ENCODE measurements at places on chromosomes 3 and 15.

DNA sequence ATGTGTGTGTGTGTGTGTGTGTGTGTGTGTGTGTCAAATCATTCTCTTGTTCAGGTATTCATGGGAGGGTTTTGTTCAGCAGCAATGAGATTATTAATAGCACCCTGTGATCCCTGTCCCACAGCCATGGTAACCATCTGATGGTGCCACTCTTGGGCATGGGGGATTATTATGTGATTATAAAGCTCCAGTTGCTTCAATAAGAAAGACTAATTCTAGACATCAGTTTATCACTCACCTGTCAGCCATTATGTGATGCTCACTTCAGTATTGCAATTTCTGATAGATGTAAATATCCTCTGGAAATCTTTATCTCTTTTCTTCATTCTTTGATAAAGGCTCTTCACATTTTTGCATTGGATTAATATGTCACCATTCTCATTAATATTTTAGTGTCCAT, 145.9 kb upstream of the POU1F1 start:
- H3K4me3 ChIP-seq: no peak overlapping the region
- no peak overlapping the region for H3K27ac ChIP-seq
- no peaks in the 10 kb centered on the region for H3K4me1 ChIP-seq
- H3K27me3 ChIP-seq: no peaks in the 10 kb centered on the region
- no peak for DNase-seq

DNA sequence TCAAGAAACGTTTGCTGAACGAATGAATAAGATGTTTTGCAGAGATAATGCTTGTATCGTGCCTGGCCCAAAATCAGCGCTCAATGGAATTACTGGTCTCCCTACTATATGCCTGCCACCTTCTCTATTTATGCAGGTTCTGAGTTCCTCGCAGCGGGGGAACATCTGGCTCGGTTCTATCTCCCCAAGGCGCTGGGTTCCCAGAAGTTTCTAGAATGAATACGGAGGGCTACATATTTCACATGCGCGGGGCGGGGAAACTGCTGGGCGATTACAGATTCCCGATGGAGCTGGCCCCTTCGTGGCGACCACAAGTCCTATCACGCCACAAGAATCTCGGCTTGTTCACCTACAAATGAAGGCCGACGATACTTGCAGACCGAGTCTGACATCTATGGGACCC, 411 bp upstream of the EIF2B5 start:
- peaks cover 17% of the 10 kb centered on the region for H3K4me1 ChIP-seq
- H3K36me3 ChIP-seq: peaks cover 4% of the 10 kb centered on the region
- peak overlapping the region; percentile 75 for H3K27ac ChIP-seq
- H3K4me3 ChIP-seq: peak overlapping the region; percentile 99
- no peak for DNase-seq

GRCh38 chr3:66487465-66487864, 13.4 kb downstream of the LRIG1 start:
- no peaks in the 10 kb centered on the region for H3K36me3 ChIP-seq
- no peak overlapping the region for H3K4me3 ChIP-seq
- no peaks in the 10 kb centered on the region for H3K27me3 ChIP-seq
- no peak overlapping the region for H3K27ac ChIP-seq
- DNase-seq: no peak

- no peak overlapping the region for H3K27ac ChIP-seq
- peak overlapping the region; percentile 60 for H3K4me3 ChIP-seq
- H3K27me3 ChIP-seq: peaks cover 15% of the 10 kb centered on the region
- no peaks in the 10 kb centered on the region for H3K36me3 ChIP-seq
- H3K4me1 ChIP-seq: no peaks in the 10 kb centered on the region
These were observed 69.2 kb downstream of the GOLGA8B start for GRCh38 chr15:34514251-34514670.

DNA sequence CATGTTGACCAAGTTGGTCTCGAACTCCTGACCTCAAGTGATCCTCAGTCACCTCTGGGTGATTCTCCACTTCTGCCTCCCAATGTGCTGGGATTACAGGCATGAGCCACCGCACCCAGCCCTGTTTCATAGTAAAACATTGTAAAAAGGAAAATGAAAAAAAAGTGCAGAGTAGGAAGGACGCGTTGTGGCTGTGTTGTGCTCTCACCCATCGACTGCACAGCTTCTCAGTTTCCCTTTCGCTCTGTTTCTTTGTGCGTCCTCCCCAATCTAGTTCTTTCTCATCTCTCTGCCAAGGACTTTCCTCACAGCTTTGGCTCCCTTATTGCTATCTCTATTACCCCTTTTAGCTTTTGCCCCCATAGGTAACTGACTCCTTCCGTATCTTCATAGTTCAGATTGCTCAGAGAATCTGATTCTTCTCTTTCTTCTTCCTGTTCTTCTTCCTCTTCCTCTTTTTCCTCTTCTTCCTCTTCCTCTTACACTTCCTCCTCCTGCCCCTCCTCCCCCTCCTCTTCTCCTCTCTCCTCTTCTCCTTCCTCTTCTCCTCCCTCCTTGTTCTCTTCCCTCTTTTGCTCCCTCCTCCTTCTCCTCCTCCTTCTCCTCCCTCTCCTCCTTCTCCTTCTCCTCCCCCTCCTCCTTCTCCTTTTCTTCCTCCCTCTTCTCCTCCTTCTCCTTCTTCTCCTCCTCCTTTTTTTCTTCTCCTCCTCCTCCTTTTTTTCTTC, 81.1 kb upstream of the VGLL4 start:
- no peaks in the 10 kb centered on the region for H3K36me3 ChIP-seq
- H3K27ac ChIP-seq: peak overlapping the region; percentile 38
- H3K4me1 ChIP-seq: peaks cover 11% of the 10 kb centered on the region
- peaks cover 9% of the 10 kb centered on the region for H3K27me3 ChIP-seq
- H3K4me3 ChIP-seq: no peak overlapping the region
- no peak for DNase-seq

DNA sequence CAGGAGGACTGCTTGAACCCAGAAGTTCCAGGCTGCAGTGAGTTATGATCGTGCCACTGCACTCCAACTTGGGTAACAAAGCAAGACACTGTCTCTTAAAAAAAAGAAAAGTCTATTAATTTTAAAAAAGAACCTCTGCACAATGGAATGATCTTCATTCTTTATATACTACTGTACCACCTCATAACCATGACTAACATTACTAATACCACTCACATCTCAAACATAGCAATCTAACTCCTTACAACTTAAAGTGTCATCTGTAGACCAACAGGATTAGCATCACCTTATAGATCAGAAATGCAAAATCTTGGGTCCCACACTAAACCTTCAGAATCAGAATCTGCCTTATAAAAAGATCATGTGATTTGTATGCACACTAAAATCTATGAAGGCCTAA, 48.8 kb upstream of the MAP4 start:
- H3K4me1 ChIP-seq: no peaks in the 10 kb centered on the region
- H3K27me3 ChIP-seq: no peaks in the 10 kb centered on the region
- H3K36me3 ChIP-seq: no peaks in the 10 kb centered on the region
- H3K4me3 ChIP-seq: no peak overlapping the region

- peaks cover 2% of the 10 kb centered on the region for H3K4me1 ChIP-seq
- H3K36me3 ChIP-seq: no peaks in the 10 kb centered on the region
- no peak overlapping the region for H3K27ac ChIP-seq
- no peaks in the 10 kb centered on the region for H3K27me3 ChIP-seq
These were observed 735 bp downstream of the CAMK1 start for GRCh38 chr3:9769012-9769411.

- DNase-seq: no peak
- no peaks in the 10 kb centered on the region for H3K36me3 ChIP-seq
- H3K4me1 ChIP-seq: no peaks in the 10 kb centered on the region
- H3K27ac ChIP-seq: no peak overlapping the region
- no peaks in the 10 kb centered on the region for H3K27me3 ChIP-seq
- no peak overlapping the region for H3K4me3 ChIP-seq
These were observed 1121.5 kb downstream of the NAALADL2 start for GRCh38 chr3:175980486-175981090.

- H3K27ac ChIP-seq: no peak overlapping the region
- no peak overlapping the region for H3K4me3 ChIP-seq
- H3K36me3 ChIP-seq: no peaks in the 10 kb centered on the region
These were observed 17.9 kb upstream of the CNOT10 start for GRCh38 chr3:32667072-32667582.

GRCh38 chr15:28111543-28111942, 12.4 kb upstream of the OCA2 start:
- H3K4me3 ChIP-seq: no peak overlapping the region
- H3K36me3 ChIP-seq: peaks cover 42% of the 10 kb centered on the region
- DNase-seq: no peak
- H3K4me1 ChIP-seq: peaks cover 2% of the 10 kb centered on the region
- H3K27ac ChIP-seq: no peak overlapping the region

GRCh38 chr15:75058127-75058905, 34.9 kb downstream of the PPCDC start:
- no peak overlapping the region for H3K4me3 ChIP-seq
- no peaks in the 10 kb centered on the region for H3K36me3 ChIP-seq
- DNase-seq: no peak
- H3K27ac ChIP-seq: no peak overlapping the region
- H3K4me1 ChIP-seq: no peaks in the 10 kb centered on the region

DNA sequence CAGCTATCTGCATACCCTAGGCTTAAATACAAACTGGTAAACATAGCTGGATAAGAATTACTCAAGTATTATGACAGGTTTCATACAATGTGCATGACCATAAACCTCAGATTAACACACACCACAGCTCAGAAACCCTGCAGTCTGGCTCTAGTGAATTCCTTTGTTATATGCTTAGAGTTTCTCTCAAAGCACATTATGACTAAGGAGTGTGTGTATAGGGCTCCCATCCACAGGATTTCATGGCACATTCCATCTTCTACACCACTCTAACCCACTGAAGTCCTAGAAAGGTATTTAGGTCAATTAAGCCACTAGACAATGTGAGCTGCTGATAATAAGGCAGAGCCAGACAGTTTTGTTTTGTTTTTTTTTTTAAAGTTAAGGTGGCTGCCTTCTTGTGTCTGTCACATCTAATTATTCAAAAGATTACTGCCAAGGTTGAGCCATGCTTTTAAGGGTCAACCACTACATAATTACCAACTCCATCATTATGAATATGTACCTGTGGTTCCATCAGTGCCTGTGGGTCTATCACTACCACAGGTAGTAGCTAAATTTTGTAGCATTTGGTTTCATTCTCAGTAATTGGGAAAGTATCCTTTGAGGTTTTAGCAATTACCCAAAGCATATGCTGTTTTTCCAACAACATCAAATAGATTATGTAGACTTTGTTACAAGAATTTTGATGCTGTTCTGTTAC, 107.0 kb downstream of the ALCAM start:
- H3K27ac ChIP-seq: no peak overlapping the region
- DNase-seq: no peak
- no peaks in the 10 kb centered on the region for H3K36me3 ChIP-seq

- no peak for DNase-seq
- H3K4me1 ChIP-seq: no peaks in the 10 kb centered on the region
- no peaks in the 10 kb centered on the region for H3K36me3 ChIP-seq
- H3K27ac ChIP-seq: no peak overlapping the region
- no peaks in the 10 kb centered on the region for H3K27me3 ChIP-seq
These were observed 516.2 kb downstream of the OCA2 start for GRCh38 chr15:27582726-27583410.

DNA sequence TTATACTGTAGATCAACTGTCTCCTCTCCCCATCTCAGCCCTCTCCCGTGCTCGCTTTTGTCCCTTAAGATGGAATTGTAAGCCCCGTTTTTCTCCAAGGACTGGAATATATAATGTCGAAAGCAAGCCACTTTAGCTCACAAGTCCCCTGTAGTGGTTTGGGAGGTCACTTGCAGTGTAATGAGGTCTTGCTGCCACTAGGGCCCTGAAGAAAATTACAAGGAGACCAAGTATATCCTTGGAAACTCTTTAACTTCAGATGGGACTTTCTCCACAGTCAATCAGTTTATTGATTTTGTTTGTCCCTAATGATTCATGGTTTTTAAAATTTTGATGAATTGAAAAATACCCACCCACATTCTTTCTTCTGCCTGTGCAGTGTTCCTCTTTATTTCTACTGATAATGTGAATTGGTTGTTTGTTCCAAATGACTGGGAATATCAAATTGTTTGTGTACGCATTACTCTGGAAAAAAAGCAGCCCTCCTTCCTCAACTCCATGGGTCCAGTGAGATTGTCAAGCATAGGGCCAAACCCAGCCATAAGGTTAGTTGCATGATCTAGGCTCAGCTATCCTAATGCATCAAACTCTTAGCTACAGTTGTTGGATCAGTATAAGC, 294.8 kb downstream of the MCTP2 start:
- H3K4me1 ChIP-seq: no peaks in the 10 kb centered on the region
- no peak overlapping the region for H3K4me3 ChIP-seq
- H3K36me3 ChIP-seq: no peaks in the 10 kb centered on the region
- no peak for DNase-seq
- H3K27me3 ChIP-seq: no peaks in the 10 kb centered on the region
- no peak overlapping the region for H3K27ac ChIP-seq

DNA sequence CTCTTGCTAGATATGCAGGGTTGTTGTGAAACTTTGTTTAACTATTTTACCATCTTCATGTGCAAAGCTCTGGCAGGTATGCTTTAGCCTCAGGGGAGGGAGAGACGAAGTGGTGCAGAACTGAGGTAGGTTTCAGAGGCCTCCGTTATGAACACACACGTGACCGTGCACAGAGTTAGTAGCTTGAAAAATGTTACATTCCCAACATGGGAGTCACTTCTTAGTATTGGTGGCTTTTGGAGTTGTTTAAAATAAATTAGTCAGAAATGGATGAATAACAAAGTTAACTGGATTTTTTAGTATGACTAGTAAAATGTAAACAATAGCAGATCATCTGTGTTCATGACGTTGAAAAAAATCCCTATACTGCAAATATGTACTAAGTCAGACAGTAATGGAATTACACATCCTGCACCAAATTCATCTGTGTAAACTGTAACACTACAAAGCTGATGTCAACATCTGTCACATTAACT, 279.6 kb downstream of the KLF13 start:
- no peak overlapping the region for H3K27ac ChIP-seq
- no peak for DNase-seq
- H3K36me3 ChIP-seq: no peaks in the 10 kb centered on the region
- no peak overlapping the region for H3K4me3 ChIP-seq
- no peaks in the 10 kb centered on the region for H3K4me1 ChIP-seq
- H3K27me3 ChIP-seq: peaks cover 6% of the 10 kb centered on the region

GRCh38 chr15:51736751-51737521, 519 bp downstream of the LYSMD2 start:
- peak overlapping the region; percentile 65 for H3K27ac ChIP-seq
- peaks cover 2% of the 10 kb centered on the region for H3K36me3 ChIP-seq
- peak; percentile 25 for DNase-seq
- no peaks in the 10 kb centered on the region for H3K27me3 ChIP-seq
- peak overlapping the region; percentile 62 for H3K4me3 ChIP-seq
- H3K4me1 ChIP-seq: peaks cover 59% of the 10 kb centered on the region

GRCh38 chr3:10025205-10026083, 793 bp upstream of the FANCD2 start:
- peaks cover 18% of the 10 kb centered on the region for H3K36me3 ChIP-seq
- H3K27ac ChIP-seq: peak overlapping the region; percentile 85
- H3K4me1 ChIP-seq: peaks cover 12% of the 10 kb centered on the region
- no peaks in the 10 kb centered on the region for H3K27me3 ChIP-seq
